ENCODE measurements at places on chromosomes 2 and 18. TPM values are rescaled to one million over a fixed set of nuclear protein-coding genes. Genes with fewer than 3 reads are reported as not detected.

The DCDC2C gene
- total RNA-seq = not detected

DNA sequence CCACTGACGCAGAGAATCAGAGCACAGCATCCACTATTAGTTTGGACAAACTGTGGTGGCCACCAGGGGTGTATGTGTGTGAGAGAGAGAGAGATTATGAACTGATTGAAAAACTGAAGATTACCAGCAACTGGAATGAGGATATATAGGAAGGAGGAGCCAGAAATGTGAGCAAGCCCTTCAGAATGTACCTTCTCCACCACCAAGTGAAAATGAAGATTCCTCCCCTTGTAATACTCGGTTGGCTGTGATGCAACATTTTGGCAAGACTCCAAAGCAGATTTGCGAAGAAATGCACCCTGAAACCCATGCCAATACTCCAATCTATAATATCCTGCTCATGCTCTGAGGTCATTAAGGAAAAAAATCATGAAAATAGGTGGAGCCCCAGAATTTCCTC, 121.2 kb upstream of the SLC35G4 start:
- no peak for DNase-seq

DNA sequence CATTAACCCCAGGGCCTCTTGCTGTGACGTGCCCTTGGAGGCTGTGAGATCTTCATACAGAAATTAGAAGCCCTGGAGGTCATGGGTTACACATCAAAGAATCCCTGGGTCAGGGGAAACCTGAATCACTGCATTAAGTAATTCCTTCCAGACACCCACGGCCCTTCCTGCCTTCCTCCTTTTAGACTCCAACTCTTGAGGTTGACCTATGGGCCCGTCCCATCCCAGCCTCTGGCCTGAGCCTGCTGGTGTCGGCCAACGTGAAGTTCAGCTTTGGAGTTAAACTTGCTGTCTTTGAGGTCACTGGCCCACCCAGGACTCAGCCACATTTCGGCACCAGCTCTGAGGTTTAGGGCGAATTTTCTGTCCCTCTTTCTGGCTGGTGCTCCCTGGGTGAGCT, 198.3 kb downstream of the ACKR3 start:
- DNase-seq = no peak

- DNase-seq = no peak
These were observed 2.9 kb upstream of the MBP start for GRCh38 chr18:77135339-77136075.

- no peak for DNase-seq
These were observed 207.1 kb downstream of the TDRD15 start for GRCh38 chr2:21330786-21331391.
